ENCODE measurements at places on chromosomes 13 and 19.

- peak; percentile 86 for DNase-seq
These were observed 3.9 kb upstream of the TTC9B start for GRCh38 chr19:40221858-40222619.

DNA sequence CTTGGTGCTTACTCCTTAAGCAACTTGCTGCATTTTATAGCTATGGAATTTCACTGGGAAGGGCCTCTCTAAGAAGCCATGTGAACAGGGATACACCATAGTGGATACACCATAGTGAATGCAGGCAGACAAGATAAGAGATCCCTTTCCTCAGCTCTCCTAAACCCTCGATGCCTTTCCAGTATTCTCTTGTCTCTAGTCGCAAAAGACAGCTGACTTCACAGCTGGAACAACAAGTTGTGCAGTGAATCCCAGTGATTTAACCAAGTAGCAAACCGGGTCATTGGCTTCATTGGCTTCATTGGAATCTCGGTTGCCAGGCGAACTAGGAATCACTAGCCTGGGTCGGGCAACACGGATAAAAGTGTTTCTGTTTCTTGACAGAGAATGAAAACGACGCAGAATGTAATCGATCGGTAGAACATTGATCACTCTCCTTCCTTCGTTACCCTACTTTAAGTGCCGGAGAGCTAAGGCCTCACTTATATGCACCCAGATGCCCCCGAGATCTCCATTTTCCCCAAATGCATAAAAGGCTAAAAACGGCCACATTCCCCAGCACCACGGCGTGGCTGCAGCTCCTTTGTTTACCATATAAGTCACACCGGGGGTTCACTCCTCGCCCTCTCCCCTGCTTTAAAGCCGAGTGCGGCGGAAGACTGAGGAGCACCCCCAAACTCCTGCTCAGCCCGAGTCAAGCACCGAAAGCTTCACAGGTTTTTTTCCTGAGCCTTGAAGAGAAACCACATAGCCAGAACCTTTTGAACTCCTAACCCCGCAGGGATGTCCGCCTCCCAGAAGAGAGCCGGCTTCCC, 674 bp downstream of the TRPC4 start:
- DNase-seq: no peak

DNA sequence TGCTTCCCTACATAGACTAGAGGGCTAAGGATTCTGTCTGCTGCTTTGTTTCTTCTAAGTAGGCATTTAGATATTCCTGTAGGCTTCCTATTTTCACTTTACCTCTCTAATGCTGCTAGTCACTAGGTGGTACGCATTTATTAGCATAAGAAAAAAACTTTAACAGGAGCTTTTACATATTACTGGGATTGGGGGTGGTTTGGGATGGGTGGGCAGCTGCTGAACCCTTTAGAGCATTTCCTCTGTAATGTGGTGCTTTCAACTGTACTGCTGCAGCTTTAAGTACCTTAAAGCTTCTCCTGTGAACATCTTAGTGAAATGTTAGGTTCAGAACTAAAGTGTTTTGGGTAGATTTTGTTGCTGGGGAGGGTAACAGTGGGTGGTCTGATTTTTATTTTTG, 92.6 kb downstream of the ZNF486 start:
- no peak for DNase-seq

- no peak for DNase-seq
These were observed 47.4 kb downstream of the NDFIP2 start for GRCh38 chr13:79528356-79528755.

Measured in NCI-H2227 treated with DMSO at 0.1 percent for 48 hours (cell line).